ENCODE measurements at places on chromosomes 12 and 14.

GRCh38 chr12:12839873-12840579 is 26.9 kb downstream of the DDX47 start:
- DNase-seq: no peak

GRCh38 chr12:127150956-127151355 is 1116.0 kb upstream of the TMEM132C start:
- no peak for DNase-seq

DNA sequence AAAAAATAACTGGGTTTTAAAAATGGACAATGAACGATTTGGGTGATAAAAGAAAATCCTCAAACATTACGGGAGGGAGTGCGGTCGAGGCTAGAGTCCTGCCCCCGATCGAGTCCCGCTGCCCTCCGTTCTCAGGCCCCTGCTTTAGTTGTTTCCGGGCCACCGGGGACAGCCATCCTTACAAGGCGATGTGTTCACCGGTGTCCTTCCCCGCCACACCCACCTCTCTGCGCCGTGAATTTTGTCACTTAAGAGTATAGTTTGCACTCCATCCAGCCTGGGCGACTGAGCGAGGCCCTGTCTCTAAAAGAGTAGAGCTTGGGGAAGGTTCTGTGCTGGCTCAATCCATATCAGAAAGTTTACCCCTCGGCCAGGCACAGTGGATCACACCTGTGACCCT is 2.9 kb downstream of the ULK1 start:
- DNase-seq: no peak

- no peak for DNase-seq
Measured at GRCh38 chr14:23657959-23658470, 21.9 kb downstream of the DHRS2 start.

GRCh38 chr14:56309198-56309597 is 191.0 kb downstream of the PELI2 start:
- no peak for DNase-seq

DNA sequence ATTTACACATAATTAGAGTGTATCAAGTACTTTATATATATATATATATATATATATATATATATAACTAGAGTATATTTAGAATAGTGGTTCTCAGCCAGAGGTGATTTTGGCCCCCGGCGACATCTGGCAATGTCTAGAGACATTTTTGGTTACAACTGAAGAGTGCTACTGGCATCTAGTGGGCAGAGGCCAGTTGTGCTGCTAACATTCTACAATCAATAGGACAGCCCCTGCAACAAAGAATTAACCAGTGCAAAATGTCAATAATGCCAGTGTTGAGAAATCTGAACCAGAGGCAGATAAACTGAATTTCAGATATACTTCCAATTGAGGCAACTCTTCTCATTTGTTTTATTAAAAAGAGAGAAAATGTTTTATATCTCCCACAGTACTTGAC is 8.9 kb downstream of the GTF2A1 start:
- DNase-seq: no peak

DNA sequence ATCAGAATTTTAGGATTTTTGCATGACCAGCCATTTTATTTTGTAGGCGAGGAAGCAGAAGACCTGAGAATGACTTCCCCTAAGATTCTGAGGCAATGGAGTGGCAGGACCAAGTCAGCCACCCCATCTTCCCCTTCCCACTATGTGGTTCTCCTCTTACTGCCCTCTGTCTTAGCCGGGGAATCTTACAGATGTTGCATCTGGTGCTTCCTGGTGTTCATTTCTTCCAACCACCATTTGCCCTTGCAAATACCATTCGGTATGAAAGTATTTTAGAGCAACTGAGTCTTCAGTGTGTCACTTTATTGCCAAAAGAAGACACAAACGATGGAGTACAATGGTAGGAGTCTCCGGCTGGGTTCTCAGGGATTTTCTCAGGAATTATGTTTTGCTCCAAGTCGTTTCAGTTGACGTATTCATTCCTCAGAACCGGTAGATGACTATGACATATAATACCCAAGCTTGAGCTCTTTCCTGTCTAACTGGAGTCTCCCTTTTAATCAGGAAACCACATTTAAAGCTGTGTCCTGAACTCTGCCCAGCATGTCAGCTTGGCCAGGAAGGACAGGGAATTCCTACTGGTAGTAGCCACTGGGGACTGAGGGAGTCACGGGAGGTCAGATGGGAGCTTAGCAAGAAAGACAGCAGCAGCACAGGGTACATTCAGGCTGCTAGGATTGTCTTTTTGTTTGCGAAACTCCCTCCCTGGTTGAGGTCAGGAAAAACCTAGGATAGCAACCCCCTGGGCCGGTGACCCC is 87.0 kb downstream of the SAMD4A start:
- DNase-seq: no peak

DNA sequence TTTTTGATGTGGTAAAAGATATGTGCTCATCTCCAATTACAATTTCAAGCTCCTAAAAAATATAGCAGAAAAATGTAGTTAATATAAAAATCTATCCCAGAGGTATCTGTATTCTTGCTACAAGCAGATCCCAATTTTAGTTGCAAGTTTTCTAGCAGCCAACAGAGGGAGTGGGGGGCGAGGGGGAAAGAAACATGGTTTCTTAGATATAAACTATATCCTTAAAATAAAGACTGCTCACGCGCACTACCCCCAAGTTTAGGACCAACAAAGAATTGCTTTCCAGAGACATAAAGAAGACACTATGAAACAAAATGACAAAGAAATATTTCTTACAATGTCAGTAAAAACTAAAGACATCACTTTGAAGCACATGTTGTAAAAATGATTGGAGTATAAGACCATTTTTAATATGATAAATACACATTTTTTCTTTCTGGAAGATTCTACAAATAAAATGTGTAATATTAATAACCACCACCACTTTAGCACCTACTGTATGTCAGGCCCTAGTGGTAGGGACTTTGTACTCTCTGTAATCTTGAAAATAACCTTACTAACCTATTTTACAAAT is 5.4 kb downstream of the MAGOHB start:
- no peak for DNase-seq

DNA sequence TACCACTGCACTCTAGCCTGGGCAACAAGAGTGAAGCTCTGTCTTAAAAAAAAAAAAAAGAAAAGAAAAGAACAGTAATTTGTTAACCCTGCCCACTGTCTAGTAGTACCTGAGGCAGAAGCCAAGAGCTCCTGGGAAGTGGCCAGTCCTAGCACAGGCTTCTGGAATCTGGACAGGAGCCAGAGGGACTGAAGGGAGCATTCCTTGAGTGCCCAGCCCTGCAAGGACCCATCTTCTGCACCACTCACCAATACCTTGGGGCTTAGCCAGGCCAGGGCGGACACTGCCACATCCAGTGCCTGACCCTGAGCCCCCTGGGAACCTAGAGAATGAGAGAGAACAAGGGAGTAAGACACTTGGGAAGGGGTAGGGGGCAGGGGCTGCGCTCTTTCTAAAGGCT is 33.7 kb downstream of the PARP2 start:
- no peak for DNase-seq

GRCh38 chr14:87131879-87132278 is 861.1 kb downstream of the GALC start:
- DNase-seq: no peak

DNA sequence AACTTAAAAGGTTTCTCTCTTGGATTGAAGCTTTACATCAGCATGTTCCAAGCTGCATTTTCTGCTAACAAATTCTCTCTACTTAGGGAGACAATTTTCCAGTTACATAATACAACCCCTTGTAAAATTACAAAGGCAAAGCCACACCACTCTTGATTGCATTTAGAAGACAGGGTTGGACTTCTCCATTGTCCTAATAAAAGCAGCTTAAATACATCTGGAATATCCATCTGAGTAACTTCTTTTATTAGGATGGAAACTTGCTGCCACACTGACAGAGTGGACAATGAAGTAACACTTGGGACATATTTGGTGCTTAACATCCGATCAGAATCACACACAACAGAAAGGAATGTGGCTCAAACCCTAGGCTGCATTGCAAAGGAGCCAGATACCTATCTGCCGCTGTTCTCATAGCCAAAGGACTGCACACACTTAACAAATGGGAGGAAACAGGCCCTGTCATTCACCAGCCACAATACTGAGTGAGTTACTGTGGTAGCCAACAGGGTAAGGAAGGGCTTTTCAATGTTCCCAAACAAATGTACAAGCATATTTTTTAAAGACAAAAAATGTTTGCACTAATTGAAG is 157.2 kb downstream of the PAX9 start:
- no peak for DNase-seq

DNA sequence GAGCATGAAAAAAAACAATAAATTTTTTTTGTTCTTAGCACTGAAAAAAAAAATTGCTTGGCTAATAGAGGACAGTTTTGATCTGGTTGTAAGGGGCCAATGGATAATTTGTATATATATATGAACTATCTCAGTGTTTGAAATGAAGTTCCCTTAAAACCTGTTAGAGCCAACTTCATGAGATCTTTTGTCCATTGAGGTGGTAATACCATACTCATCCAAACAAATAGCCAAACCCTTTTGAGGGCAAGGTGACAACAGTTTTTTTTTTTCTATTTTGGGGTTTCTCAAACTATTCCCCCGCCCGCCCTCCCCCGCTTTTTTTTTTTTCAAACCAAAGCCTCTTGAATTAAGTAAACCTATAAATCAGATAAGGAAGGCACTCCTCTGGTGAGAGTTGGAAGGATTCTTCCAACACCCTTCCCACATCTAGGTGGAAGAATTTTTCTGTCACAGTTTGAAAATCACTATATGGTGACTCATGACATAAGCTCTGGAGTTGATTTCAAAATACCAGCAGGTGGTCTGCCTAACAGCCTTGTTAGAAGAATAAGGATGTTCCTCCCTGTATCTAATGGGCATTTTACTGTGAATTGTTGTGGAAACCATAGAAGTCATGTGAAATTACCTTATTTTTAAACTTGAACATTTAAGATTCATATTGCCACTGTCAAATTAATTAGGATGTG is 10.2 kb downstream of the ARHGAP5 start:
- no peak for DNase-seq

GRCh38 chr14:45610318-45610717 is 357.3 kb upstream of the MIS18BP1 start:
- no peak for DNase-seq

DNA sequence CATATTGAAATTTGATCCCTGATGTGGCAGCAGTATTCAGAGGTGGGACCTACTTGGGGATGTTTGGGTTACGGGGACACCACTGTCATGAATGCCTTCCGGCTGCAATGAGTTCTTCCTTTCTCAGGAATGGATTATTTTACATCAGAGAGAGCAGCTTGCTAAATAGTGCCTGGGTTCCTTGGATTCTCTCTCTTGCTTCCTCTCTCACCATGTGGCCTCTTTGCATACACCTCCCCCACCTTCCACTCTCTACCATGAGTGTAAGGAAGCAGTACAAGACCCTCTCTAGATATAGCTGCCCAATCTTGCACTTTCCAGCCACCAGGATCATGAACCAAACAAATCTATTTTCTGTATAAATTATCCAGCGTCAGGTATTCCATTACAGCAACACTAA is 15.4 kb upstream of the SCAF11 start:
- DNase-seq: no peak

DNA sequence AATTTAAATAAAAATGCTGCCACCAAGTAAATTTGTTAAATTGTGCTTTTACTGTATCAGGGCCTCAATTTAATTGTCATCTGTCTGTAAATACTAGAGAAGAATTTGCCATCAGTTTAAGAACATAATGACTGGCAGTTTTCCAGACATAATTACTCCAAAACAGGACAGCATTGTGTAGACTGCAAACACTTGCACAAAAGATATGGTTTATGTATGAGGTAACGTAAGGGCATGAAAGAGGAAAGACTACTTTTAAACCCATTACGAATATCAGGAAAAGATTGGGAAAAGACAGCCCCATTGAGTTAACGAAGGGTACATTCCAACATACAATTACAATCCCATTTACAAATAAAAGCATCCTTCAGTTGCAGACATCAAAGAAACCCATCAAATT is 59.8 kb upstream of the KRR1 start:
- no peak for DNase-seq

GRCh38 chr14:63547798-63548335 is 4.7 kb upstream of the PPP2R5E start:
- no peak for DNase-seq

- no peak for DNase-seq
Measured at GRCh38 chr14:95398630-95399547, 79.2 kb upstream of the CLMN start.

DNA sequence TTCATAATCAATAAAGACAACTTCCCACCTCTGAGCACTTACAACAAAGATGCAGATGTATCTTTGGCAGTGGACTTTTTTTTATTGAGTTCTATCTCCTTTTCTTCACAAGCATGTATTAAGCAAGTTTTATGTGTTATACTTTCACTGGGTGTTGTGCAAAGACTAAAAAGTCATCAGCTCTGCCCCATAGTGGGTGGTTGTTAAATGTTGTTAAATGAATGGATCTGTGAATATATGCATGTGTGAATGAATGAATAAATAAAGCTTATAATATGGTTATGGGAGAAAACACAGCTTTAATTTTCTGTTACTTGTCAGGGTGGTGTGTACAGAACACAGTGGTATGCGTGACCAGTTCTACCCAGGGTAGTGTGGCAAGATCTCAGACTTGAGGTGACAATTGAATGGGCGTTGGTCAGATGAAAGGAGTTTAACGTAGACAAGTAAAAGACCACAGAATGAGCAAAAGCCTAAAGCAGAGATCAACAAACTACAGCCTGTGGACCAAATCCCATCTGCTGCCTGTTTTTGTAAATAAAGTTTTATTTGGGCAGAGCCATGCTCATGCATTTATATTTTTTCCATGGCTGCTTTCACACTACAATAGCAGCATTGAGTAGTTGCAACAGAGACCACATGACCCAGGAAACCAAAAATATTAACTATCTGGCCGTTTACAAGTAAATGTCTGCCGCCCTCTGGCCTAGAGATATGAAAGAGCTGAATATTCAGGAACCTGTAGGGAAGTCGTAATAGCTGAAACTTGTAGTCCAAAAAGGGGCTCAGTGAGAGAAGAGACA is 207.4 kb upstream of the EEA1 start:
- DNase-seq: no peak

DNA sequence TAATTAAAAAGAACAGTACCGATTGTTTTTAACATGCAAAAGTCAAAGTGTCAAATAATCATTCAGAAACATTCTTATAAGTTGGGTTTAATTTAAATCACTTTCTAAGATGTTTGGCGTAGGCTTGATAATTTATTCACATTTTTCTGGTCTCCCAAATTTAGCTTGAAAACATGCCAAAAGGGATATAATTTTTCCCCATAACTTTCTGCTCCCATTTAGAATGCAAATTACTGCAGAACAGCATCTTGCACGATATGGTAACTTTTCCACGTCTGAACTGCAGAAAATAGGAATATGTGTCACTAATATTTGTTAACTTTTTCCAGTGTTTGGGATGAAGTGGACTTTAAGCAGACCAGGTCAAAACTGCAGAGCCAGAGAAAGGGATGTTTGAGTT is 1592.4 kb upstream of the SEL1L start:
- DNase-seq: no peak

DNA sequence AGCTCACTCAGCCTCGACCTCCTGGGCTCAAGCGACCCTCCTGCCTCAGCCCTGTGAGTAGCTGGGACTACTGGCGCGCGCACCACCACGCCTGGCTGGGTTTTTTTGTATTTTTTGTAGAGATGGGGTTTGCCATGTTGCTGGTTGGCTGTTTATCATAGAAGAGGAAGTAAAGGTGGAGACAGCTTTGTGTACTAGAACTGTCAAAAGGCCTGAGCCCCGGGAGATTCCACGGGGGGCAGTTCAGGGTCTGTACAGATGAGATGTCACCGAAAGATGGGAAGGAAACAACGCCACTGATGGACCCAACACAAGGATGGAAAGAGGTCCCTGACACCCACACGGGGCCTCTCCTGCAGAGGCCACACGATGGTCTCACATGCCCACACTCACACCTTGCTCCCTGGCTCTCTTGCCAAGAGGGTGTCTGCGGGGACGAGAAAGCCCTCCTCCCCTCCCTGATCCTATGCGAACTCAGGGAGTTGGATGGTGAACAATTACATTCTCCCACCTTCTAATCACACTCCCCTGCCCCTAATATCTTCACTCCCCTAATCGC is 66.6 kb downstream of the KDM2B start:
- DNase-seq: no peak
